ENCODE measurements at places on chromosomes 5 and 9. TPM values are rescaled to one million over a fixed set of nuclear protein-coding genes. Genes with fewer than 3 reads are reported as not detected.

DNA sequence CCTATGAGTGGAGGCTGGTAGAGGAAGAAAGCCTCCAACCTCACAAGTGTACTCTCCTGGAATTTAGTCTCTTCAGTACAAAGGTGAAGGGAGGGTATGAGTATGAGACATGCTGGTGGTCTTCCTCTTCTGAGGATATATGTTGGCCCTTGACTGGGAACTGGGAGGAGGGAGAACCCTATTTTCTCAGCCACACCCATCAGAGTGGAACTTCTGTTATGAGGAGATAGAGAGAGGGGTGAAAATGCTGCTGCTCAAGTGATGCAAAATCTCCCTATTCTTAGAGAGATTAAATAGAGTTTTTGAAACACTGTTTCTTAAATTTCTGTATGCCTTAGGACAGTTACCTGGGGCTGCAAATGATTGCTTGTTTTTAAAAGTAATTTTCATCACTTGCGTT lies 203.4 kb upstream of the PRR16 start:
- DNase-seq: no peak

- no peak for DNase-seq
These were observed 7.1 kb upstream of the PURA start for GRCh38 chr5:140106805-140107311.

GRCh38 chr9:126085170-126085569 lies 241.5 kb upstream of the MVB12B start:
- no peak for DNase-seq

- no peak for DNase-seq
These were observed 624.6 kb downstream of the BNC2 start for GRCh38 chr9:16245756-16246440.

DNA sequence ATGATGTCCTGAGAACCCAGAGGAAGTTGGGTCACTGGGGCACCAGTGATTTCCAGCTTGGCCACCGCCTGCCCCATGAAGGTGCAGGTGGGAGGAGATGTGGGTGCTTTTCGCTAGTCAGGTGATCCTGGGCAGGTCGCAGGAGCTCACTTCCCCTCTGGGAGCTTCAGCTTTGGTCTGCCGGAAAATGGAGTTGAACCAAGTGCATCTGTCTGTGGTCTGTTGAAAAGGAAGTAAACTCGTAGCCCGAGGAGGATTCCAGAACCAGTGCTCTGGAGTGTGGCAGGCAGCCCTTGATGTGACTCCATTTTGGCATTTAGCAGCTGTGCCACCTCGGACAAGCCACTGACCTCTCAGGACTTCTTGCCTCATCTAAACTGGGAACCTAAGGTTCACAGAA lies 81.8 kb upstream of the HRH2 start:
- no peak for DNase-seq

DNA sequence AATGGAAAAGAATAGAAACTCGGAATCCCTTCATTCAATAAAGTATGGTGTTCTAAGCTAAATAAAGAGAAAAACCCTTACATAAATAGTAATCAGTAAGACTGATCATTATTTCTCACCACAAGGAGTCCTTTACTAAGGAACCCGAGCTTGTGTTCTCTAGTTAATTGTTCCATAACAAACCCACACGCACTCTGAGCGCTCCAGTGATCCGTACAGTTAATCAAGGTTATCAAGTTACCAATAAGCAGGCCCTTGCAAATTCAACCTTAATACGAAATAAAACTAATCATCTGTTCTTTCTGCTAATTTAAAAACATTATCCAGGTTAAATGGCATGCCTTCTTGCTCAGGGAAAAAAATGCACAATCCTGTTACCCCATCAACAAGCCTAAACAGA lies 224.4 kb downstream of the FRMD3 start:
- no peak for DNase-seq

- no peak for DNase-seq
These were observed 147.5 kb upstream of the FBXL17 start for GRCh38 chr5:108529381-108529780.

GRCh38 chr9:111984086-111984802 lies 87.6 kb downstream of the UGCG start:
- DNase-seq: no peak

DNA sequence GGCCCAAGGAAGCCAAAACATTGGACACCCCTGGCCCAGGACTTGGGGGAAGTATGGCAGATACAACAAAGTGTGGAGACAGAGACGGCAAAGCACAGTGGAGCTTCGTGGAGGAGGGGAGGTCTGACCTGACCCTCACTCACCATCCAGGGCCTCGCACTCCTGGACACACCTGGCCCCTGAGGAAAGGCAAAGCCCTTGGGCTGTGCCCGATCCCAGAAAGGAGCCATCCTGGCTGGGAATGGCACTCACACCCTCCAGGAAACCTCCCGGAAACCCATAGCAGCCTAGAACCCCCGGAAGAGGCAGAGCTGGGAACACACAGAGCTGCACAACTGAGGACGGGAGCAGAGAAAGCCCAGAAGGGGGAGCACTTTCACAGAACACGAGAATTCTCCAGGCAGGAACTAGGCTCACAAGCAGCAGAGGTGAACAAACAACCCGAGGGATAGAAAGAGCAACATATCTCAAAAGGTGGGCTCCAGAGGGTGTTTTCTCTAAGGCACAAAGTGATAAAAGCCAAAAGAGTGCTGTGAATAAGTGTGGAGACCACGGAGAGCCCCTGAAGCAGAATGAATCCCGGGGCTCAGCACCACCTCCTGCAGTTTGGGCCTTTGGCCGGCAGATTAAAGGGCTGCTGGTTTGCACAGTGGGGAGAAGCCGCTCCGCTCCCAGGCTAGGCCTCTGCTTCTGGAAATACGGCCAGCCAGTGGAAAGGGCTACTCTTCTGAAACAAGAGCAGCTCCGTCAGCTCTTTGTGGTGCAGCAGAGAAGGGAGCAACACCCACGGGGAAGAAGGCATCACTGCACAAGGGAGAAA lies 108.2 kb downstream of the UBE2R2 start:
- DNase-seq: peak; percentile 36

GRCh38 chr5:180346358-180346757 lies 6.8 kb downstream of the GFPT2 start:
- no peak for DNase-seq

- no peak for DNase-seq
These were observed 225.4 kb downstream of the EBF1 start for GRCh38 chr5:158874343-158874742.

- DNase-seq: peak; percentile 52
These were observed 46.8 kb downstream of the SLC1A3 start for GRCh38 chr5:36653044-36653705.

DNA sequence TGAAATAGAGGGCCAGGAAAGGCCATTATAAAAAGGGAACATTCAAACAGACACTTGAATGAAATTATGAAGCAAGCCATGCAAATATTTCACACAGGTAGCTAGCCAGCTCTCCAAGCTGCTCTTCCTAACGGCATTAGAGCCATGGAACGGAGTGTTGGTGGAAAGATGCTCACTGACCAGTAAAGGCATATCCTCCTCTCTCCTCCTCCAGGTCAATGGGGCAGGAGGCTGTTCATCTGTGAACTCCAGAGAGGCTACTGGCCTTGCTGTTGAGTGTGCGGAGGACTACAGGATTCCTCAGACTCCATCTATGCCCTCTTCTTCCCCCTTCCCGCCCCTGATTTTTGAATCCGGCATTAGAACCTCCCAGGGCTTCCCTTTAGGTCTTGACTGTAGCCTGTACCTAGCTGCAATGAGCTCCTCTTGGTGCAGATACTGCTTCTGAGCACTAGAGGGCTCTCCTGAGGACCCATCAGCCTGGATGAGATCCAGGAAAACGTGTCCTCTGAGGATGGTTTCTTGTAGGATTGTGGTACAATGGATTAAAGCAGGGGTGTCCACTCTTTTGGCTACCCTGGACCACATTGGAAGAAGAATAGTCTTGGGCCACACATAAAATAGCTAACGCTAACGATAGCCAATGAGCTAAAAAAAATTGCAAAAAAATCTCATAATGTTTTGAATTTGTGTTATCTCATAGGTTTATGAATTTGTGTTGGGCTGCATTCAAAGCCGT lies 162.2 kb downstream of the SREK1 start:
- peak; percentile 63 for DNase-seq

DNA sequence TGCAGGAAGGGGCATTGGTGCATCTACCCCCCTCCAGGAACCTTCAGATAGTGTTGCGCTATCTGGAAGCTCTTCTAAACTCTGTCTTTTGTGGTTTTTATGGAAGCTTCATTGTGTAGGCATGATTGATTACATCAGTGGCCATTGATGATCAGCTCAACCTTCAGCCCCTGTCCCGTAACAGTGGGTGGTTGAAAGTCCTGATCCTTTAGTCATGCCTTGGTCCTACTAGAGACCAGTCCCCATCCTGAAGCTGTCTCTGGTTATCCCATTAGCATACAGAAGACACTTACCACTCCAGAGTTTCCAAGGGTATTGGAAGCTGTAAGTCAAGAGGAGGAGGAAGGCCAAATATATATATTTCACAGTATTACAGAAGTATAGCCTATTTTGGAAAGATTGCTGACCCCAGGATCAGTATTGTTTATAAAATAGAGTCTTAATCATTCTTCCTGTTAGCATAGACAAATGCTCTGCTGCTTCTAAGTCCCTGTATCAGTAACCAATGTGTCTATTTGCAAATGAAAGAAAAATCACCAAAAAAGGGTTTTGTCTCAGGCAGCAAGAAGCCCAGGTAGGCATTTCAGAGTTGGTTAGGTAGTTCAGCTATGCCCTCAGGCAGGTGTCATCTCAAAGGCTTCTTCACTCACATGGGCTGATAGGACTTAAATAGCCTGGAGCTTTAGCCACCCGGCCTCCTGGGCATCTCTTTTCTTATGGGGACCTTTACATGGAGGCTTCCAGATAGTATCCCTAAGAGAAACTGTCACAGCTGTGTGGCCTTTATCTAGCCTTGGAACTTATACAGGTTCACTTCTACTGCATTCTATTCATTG lies 41.6 kb downstream of the SPIN1 start:
- no peak for DNase-seq

- no peak for DNase-seq
These were observed 119.1 kb downstream of the KCNIP1 start for GRCh38 chr5:170622933-170623332.

DNA sequence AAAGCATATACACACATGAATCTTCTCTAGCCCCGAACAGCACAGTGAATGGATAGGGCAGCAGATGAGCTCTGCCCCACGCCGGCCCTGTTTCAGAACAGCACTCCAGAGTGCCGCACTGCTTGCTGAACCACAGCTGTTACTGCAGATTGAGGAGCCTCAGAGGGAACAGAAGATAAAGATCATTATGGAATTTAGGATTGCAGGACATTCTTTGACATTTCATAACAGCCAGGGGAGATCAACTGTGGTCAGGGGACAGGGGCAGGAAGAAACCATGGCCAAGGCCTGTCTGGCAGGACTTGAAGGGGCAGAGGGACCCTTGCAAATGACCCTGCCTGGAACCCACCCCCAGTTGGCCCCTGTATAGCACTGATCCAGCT lies 20.6 kb downstream of the IRF1 start:
- DNase-seq: no peak

WASHC1 gene
- 33.4 TPM for polyA plus RNA-seq

EIF4EBP3 gene
- polyA plus RNA-seq: 8.6 TPM

FCN1 gene
- 3.8 TPM for polyA plus RNA-seq

PAEP gene
- not detected for polyA plus RNA-seq

CDX1 gene
- polyA plus RNA-seq: 0.19 TPM

TLX3 gene
- polyA plus RNA-seq: not detected

SLC22A4 gene
- polyA plus RNA-seq: 3.2 TPM

KCNV2 gene
- 0.12 TPM for polyA plus RNA-seq

RGS7BP gene
- polyA plus RNA-seq: 15.2 TPM

NFIL3 gene
- polyA plus RNA-seq: 23.5 TPM
